Eye (tissue), 1 donor: ENCODE measurements at places on chromosomes 16 and 17.

GRCh38 chr17:29135464-29135863 lies 44.7 kb downstream of the MYO18A start:
- DNase-seq: no peak

- DNase-seq: no peak
These were observed 167.0 kb downstream of the COPRS start for GRCh38 chr17:31692027-31692426.

DNA sequence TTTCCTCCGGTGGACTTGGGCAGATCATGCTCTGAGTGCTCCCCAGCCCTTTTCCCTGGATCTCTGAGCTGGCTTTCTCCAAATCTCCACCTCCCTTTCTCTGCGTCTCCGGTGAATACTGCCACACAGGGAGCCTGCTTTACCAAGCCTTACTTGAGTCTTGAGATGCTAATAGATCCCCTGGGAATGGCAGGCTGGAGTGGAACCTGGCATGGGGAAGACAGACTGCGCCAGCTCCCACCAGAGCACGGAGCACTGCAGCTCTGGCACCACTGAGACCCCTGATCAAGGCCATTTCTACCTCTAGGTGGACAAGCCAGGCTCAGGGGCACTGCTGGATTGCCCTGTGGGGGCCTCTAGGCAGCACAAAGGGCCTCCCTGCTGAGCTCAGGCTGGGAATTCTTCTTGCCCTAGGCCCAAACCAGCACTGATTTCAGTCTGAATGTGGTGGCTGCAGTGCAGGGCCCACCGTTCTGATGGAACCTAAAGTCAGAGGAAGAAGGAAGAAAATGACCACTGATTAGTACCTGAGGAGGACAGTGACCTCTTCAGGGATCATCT lies 74.3 kb upstream of the CRHR1 start:
- DNase-seq: no peak

- DNase-seq: no peak
These were observed 1053.4 kb upstream of the RBFOX1 start for GRCh38 chr16:6279286-6279685.

DNA sequence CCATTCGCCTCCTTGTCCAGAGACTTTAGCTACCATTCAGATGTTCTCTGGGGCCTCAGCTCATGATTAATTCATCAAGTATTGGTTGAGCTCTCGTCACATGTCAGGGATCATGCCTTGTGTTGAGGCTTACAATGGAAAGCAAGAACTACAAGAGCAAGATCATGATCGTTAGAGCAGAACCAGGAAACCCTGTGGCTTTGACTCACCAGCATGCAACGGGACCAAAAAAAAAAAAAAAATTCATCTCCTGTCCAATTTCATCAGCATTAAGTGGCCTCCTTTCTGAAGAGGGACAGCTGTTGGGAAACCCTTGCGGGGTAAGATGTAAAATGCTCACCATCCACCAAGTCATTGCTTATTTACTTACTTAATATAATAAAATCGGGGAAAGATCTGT lies 12.1 kb upstream of the USP10 start:
- DNase-seq: peak; percentile 71

GRCh38 chr17:54900457-54901229 lies at the start of gene TOM1L1:
Gene TOM1L1, plus strand, starts transcription at chr17:54900852. Its CDS starts 14 bp downstream, at chr17:54900866.
- peak; percentile 90 for DNase-seq

DNA sequence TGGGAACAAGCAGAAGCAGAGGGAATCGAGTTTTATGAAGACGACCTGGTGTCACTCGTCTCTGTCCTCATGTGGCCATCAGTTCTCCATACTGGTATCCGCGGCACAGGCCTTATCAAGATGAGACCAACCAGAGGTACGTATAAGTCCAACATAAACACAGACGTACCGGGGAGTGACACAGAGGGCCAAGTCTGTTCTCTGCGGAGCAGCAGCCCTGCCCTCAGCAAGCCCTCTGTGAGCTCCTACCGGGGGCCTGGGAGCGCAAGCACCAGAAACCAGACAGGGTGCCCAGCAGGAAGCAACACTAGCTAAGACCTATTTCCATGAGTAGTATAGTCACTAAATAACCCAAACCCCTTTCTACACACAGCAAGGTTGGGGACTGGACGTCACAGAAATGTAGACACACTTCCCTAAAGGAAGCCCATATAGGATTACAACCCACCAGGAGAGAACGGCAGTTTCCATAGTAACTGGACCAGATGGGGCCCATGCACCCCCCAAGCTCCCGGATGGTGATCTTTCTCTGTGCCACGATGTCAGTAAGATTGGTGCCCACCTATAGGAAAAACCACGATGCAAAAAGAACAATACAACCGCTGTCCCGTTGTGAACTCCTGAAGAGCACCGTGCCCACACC lies 911 bp downstream of the ARL16 start:
- DNase-seq: peak; percentile 30

GRCh38 chr16:86763819-86764218 lies 185.5 kb downstream of the FOXL1 start:
- DNase-seq: no peak
